ENCODE measurements at places on chromosomes 1 and 21.

- no peak for DNase-seq
Observed at GRCh38 chr21:15592271-15592860, 137.4 kb upstream of the USP25 start.

DNA sequence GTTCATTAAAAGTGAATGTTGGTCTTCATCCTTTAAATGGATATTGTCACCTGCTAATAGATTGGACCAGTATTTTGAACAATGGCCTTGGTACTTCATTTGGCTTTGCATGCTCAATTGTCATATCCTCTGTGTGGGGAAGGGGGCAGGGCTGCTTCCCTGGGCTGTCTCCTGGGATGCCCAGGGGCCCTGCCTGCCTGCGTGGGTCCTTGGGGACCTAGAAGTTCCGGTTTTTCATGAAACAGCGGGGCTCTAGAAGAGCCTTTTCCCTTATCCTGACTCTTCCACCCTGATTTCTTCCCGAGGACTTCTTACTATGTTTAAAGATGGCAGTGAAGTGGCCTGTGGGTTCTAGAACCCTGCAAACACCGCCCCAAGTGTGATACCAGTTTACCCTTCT is 97.5 kb downstream of the DISC1 start:
- DNase-seq: no peak

DNA sequence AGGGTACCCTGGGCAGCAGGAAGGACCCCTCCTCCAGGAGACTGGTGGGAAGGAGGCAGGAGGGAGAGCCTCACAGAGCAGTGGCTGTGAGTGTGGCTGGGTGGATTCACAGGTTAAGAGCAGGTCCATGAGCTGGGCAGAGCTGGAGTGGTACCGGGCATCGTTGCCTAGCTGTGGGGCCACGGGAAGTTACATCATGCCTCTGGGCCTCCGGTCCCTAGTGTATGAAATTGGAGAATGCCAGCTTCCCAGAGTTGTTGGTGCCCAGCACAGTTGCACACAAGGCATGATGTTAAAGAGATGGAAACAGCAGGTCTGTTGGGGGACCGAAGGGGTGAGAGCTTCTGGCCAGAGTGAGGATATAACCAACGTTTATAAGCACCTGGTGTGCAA is 18.5 kb downstream of the FOXO6 start:
- no peak for DNase-seq

GRCh38 chr1:230458509-230458908 is 32.4 kb upstream of the PGBD5 start:
- no peak for DNase-seq

DNA sequence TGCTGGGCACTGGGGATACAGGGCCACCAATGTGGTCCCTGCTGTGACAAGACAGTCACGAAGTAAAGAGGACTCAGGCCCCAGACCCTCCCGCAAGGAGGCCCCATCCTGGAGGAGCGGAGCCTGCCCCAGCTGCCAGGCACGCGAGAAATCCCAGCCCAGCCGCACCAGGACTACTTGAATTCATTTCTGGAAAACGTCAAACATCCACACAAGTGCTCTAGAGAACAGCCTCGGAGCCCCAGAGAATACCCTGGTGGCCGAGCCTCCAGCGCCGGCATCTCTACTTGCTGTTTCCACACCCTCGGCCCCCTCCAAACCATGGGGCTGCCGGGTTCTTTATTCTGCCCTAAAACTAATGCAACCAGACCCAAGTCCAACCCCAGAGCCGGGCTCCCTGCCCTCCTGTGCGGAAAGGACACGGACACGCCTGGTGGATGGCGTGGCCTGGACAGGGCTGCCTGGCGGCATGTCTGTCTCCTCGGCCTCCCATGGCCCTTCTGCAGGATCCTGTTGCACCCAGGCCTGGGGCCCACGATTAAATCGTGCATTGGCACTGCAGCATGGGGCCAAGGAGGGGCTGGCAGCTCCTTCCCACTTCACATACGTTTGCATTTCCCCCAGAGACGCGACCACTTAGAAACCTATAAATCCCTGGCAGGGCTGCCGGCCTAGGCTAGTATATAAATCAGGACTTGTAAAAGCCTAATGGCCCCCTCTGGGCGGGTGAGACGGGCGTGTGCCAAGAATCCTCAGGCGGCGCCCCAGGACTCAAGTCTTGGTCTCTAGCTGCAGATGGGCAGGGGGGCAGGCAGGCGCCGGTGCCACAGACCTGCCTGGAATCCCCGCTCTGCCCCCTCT is 41.2 kb downstream of the DMRTB1 start:
- no peak for DNase-seq

GRCh38 chr1:220235462-220235861 is 36.8 kb downstream of the RAB3GAP2 start:
- no peak for DNase-seq

DNA sequence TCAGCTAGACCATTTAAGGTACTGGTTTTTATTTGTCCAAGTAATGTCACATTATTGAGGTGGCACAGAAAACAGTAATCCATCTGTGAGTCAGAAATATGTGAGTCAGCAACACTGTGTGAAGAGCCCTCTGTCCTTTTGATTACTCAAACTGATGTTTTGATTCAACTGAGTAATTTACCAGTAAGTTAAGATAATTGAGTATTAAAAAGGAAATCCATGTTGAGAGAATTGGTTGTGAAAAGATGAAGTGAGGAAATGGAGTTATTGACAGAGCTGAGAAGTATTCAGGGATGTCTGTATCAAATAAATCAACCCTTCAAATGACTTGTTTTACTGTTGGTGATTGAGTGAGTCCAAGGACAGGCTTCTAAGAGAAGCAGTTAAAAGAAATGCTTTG is 302.7 kb upstream of the SGIP1 start:
- no peak for DNase-seq

DNA sequence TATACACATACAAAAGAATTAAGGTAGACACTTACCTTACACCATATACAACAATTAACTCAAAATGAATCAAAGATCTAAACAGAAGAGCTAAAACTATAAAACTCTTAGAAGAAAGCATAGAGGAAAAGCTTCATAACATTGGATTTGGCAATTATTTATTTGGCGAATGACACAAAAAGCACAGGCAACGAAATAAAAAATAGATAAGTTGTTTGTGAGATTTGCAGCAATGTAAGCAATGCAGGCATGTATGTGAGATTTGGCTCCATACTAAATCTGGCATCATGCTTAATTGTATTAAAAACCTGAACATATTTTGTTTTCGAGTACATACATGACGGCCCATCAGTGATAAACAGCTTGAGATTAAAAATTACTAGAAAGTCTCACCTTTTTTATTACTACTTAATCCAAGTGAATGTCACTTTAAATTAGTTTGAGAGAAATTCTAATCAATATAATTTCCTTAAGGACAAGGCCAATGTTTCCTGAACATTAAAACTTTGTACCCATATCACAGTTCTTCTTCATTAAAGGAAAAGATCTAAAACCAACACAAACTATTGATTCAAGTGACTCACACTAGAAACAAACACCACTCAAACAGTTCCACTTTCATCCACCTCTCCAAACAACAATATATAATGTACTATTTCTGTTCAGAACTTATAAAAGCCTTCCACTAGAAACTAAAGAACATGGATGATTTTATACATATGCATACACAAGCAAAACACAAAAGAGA is 23.1 kb upstream of the TMEM125 start:
- DNase-seq: no peak

DNA sequence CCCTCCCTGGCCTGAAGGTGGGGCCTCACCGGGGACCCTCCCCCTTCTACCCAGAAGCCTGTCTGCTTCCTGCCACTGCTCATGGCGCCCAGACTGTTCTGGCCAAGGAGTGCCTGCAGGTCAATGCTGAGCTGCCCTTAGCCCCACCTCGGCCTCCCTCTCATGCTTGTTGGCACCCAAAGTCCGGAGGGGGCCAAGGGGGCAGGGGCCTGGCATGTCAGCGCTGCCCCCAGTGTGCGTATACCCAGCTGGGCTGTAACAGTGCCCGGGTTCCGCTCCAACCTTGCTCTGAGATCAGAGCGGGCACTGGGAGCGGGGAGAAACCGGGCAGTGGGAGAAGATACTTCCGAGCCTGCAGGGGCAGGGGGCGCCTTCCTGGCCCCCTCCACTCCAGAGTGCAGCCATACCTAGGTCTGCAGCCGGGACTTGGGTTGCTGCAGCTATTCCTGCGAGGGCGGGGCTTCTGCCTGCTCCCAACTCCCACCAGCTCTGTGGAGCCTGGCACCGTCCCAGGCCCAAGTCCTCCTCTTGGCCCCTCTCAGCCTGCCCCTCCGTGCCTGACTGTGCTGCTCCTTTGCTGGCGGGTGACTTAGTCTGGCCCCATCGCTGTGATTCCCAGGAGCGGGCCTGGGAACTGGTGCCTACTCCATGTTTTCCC is 21.4 kb upstream of the TGFB2 start:
- no peak for DNase-seq

DNA sequence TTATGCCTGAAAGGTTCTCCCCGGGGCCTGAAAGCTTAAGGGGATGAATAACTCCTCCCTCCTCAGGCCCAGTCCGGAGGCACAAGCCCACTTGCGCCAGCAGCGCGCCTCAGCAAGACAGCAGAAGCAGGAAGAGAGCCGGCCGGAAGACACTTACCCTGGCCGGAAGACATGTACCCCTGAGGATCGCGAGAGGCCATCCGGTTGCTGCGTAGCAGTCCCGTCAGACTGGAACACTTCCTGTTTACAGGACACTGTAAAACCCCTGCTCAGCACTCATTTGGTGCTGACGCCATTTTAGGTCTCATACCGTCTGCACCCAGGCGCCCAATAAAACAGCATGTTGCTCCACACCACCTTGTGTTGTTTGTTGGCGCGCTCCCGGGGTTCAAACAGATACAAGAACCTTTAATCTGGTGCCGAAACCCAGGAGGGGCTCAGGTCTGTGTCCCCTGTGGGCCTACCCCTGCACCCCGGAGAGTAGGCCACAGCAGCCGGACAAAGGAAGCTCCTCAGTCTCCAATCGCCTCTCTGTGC is 30.3 kb downstream of the VN1R5 start:
- no peak for DNase-seq

DNA sequence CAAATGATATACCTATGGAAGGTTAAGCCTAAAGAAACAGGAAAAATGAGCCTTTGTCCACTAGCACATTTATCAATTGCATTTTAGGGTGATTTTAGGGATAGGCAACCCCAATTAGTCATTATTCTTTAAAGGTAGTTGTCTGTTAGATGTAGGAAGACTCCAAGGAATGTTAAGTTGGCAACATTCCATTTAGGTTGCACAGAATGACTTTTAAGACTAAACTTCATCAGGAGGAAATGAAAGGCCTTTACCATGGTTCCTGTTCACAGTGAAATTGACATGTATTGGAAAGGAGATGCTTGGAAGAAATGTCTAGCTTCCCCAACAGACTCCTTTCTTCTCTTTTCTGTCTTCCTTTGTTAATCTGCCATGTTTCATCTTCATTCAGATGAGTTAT is 1.6 kb upstream of the APOBEC4 start:
- no peak for DNase-seq

GRCh38 chr1:112358061-112358770 is 37.8 kb upstream of the CTTNBP2NL start:
- no peak for DNase-seq

DNA sequence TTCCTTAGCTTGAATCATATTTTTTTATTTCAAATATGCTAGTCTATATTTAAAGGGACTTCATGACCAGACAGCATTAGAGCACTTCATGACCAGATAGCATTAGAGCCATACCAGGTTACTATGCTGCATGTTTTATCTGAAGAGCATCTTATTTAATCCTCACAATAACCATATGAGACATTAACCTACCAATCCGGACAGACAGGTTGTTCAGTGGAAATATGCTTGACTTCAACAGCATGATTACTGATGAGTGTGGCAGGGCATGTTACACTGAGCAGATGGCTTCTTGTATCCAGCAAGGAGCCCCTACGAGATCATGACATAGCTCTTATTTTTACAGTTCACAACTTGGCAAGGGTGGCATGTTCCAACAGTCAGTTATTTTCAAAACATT is 85.0 kb upstream of the KCTD3 start:
- no peak for DNase-seq

All from iPS DF 6.9 (cell line).